Chondrocyte (in vitro differentiated cells): ENCODE measurements at places on chromosomes 7 and 10. TPM values are rescaled to one million over a fixed set of nuclear protein-coding genes. Genes with fewer than 3 reads are reported as not detected.

CDC14C gene
- not detected in 3 replicates for total RNA-seq

ZNF487 gene
- total RNA-seq = 2.1 to 2.7 TPM (median 2.6 TPM) in 3 replicates

DNA sequence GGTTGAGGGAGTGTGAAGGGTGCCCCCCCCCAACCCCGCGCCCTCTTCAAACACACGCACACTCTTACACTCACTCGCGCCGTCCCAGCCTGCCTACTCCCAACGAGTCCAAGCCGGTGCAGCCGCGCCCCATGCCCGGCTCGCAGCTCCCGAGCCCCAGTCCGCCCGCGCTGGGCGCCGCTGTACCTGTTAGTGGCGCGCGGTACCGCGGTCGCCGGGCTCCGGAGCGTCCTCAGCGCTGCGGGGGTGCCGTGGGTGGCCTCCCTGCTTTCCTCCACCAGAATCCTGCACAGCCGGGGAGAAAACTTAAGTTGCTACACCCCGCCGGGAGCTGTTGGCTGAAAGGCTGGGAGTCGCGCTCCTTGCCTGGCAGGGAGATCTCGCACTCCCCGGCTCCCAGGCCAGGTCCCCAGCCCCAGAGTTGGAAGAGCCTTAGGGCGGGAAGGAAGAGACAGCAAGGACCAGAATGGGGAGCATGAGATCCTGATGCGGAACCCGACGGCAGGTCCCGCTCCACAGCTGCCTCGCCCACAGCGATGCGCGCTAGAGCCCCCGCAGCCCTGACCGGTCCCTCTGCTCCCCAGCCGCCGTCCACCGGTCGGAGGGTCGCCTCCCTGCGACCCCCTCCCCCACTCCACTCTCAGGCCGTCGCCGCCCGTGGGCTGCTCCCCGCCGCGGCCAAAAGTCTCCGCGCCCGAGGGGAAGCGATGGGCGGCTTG, 863 bp downstream of the ST8SIA6 start:
- no peak overlapping the region for H3K27ac ChIP-seq
- H3K36me3 ChIP-seq = peaks cover 9% of the 10 kb centered on the region
- DNase-seq = no peak

ZNF467 gene
- 2.3 to 3.5 TPM (median 3.1 TPM) in 3 replicates for total RNA-seq

NPC1L1 gene
- total RNA-seq = not detected in 3 replicates

SLIT1 gene
- 0.17 TPM in 1 of 3 replicates, not detected in the others for total RNA-seq

DNA sequence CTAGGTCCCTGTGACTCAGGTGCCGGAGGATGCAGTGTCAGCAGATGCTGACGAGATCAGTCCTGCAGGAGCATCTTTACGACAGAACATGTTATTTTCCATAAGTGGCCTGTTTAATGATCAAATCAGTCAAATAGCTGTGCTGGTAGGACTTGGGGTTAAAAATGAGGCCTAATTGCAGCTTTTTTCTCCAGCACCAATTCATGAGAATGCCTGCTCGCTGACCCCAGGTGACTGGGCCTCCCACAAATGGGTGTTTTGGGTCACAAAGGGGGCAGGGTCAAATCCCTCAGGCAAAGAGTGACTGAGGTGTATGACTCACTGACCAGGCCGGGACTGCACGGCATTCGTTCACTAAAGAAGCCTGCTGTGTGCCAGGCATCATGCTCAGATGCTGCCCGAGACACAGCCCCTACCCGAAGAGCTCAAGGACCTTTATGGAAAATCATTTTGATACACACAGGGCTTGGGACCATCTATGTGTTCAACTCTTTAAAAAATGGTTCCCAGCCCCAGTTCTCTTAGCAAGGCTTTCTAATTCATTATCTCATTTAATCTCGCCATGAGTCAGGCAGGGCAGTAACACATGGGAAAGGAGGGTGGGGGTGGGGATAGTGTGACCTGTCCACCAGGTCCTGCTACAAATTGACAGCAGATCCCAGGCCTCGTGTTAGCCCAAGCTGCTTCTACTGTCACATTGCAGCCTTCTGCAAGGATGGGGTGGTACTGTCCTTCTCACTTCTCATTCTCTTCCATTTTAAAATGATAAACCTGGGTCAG, 21.1 kb downstream of the ZNF775 start:
- H3K4me3 ChIP-seq = no peak overlapping the region
- H3K27ac ChIP-seq = no peak overlapping the region
- peaks cover 8% of the 10 kb centered on the region for H3K36me3 ChIP-seq
- H3K27me3 ChIP-seq = no peaks in the 10 kb centered on the region
- no peak for DNase-seq

ASB10 gene
- total RNA-seq = not detected in 3 replicates
